Smooth muscle cell of bladder (primary cell): ENCODE measurements at places on chromosomes 1 and 21. TPM values are rescaled to one million over a fixed set of nuclear protein-coding genes. Genes with fewer than 3 reads are reported as not detected.

Gene SAMD11
- 34.2 and 36.6 TPM in 2 replicates for total RNA-seq

Gene KRTAP20-3
- not detected in 2 replicates for total RNA-seq

Gene RHOU
- total RNA-seq, result 11.9 and 14.8 TPM in 2 replicates

Gene CITED4
- total RNA-seq, result 1.5 and 2.1 TPM in 2 replicates

Gene OR2L8
- total RNA-seq, result not detected in 2 replicates

Gene TDRD10
- total RNA-seq, result not detected in 2 replicates

Gene IFNLR1
- not detected in 2 replicates for total RNA-seq

Gene NPR1
- total RNA-seq, result 0.57 and 1.5 TPM in 2 replicates

Gene H6PD
- total RNA-seq, result 28.0 and 32.0 TPM in 2 replicates

Gene CYP2J2
- total RNA-seq, result under 0.01 TPM in 2 replicates

Gene KRTAP21-2
- not detected in 2 replicates for total RNA-seq

Gene CDA
- total RNA-seq, result 0.37 and 0.85 TPM in 2 replicates

Gene CELA2A
- 0.14 and 0.37 TPM in 2 replicates for total RNA-seq

Gene MAP3K21
- 0.46 and 0.57 TPM in 2 replicates for total RNA-seq

Gene CYP4A11
- total RNA-seq, result not detected in 2 replicates

Gene MYOG
- total RNA-seq, result not detected in 2 replicates

Gene LCE2C
- total RNA-seq, result not detected in 2 replicates

Gene NPHS2
- not detected in 2 replicates for total RNA-seq

Gene EYA3
- total RNA-seq, result 8.1 and 8.5 TPM in 2 replicates

Gene RHD
- not detected in 2 replicates for total RNA-seq

Gene NTMT2
- not detected in 2 replicates for total RNA-seq

Gene PLA2G2D
- total RNA-seq, result not detected in 2 replicates
